ENCODE measurements at places on chromosomes 13 and 19. TPM values are rescaled to one million over a fixed set of nuclear protein-coding genes. Genes with fewer than 3 reads are reported as not detected.

Gene TBXA2R
- not detected for polyA plus RNA-seq

Gene MAST1
- 105 TPM for polyA plus RNA-seq

Gene C2CD4C
- 22.8 TPM for polyA plus RNA-seq

Gene ZNF568
- polyA plus RNA-seq: 19.2 TPM

Gene POU2F2
- 7.7 TPM for polyA plus RNA-seq

Gene NCR1
- not detected for polyA plus RNA-seq

Gene PLPP2
- polyA plus RNA-seq: 2.8 TPM

Gene TTC9B
- 111 TPM for polyA plus RNA-seq

Gene GAPDHS
- polyA plus RNA-seq: not detected

Gene UTP14C
- 18.8 TPM for polyA plus RNA-seq

Gene RDH8
- not detected for polyA plus RNA-seq

Gene ZNF222
- 32.0 TPM for polyA plus RNA-seq

Gene MAST3
- 2.3 TPM for polyA plus RNA-seq

Gene SMIM44
- polyA plus RNA-seq: not detected

Gene SULT2A1
- polyA plus RNA-seq: not detected

Gene ZBTB32
- polyA plus RNA-seq: not detected

Gene SAFB2
- polyA plus RNA-seq: 38.8 TPM

Gene S1PR4
- not detected for polyA plus RNA-seq

Gene GET3
- 89.6 TPM for polyA plus RNA-seq

Gene UCHL3
- 47.1 TPM for polyA plus RNA-seq

Gene POSTN
- 1.8 TPM for polyA plus RNA-seq

Gene IGFL1
- polyA plus RNA-seq: not detected

Gene KRTDAP
- polyA plus RNA-seq: not detected

Gene SPINT2
- 236 TPM for polyA plus RNA-seq

Gene ZNF835
- polyA plus RNA-seq: not detected

Gene TGDS
- 10.3 TPM for polyA plus RNA-seq

Gene LYPD3
- not detected for polyA plus RNA-seq

Gene MISP
- 0.24 TPM for polyA plus RNA-seq

Gene NAPSA
- polyA plus RNA-seq: not detected

Gene BEST2
- polyA plus RNA-seq: not detected

Gene SERPINE3
- polyA plus RNA-seq: not detected

Gene SELENOV
- polyA plus RNA-seq: 1.3 TPM

Gene TMEM190
- polyA plus RNA-seq: not detected

Gene PSG1
- not detected for polyA plus RNA-seq

Gene ZNF844
- polyA plus RNA-seq: 11.1 TPM

Gene COL4A2
- 38.7 TPM for polyA plus RNA-seq

Gene B3GNT3
- polyA plus RNA-seq: not detected

Gene CLEC11A
- 18.4 TPM for polyA plus RNA-seq

Gene OR10H1
- not detected for polyA plus RNA-seq

Gene CGB1
- polyA plus RNA-seq: not detected

Gene PRTN3
- polyA plus RNA-seq: not detected

Gene MIA
- 4.0 TPM for polyA plus RNA-seq

Gene LIG4
- polyA plus RNA-seq: 32.3 TPM

Gene OR7D2
- 0.09 TPM for polyA plus RNA-seq

Gene ZNF527
- polyA plus RNA-seq: 13.6 TPM

Gene SLITRK6
- polyA plus RNA-seq: 28.6 TPM

Gene CEACAM19
- polyA plus RNA-seq: 1.9 TPM

Gene TPTE2
- 1.0 TPM for polyA plus RNA-seq

Gene PLIN3
- polyA plus RNA-seq: 0.71 TPM

Gene ZNF850
- polyA plus RNA-seq: 0.84 TPM

Gene LHB
- polyA plus RNA-seq: not detected

Gene SSC5D
- polyA plus RNA-seq: 1.4 TPM

Gene C1QTNF9B
- 0.24 TPM for polyA plus RNA-seq

Gene CCDC70
- polyA plus RNA-seq: not detected

Gene CYP4F2
- polyA plus RNA-seq: 0.36 TPM

Gene LGALS7B
- polyA plus RNA-seq: not detected

Gene JUNB
- polyA plus RNA-seq: 29.4 TPM

Gene PRKCG
- 0.99 TPM for polyA plus RNA-seq

Gene OR4F17
- 0.90 TPM for polyA plus RNA-seq
